NT2/D1 (cell line): ENCODE measurements at places on chromosomes 11 and 22.

DNA sequence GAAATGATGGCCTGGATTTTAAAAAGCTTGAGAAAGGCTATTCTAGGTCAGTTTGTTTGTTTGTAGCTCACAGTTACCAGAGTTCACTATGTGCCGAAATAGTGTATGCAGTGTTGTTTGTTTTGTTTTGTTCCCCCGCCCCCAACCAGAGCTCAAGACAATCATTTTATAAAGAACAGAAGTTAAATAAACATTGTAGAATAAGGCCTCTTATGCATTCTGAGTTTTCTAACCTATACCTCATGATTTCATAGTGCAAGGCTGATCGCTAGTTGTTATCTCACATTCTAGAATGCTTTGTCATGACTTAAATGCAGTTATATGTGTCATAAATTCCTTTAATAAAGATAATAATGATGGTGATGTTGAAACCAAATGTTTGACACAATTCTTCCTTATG is 7.8 kb downstream of the KCNA4 start:
- DNase-seq = no peak

DNA sequence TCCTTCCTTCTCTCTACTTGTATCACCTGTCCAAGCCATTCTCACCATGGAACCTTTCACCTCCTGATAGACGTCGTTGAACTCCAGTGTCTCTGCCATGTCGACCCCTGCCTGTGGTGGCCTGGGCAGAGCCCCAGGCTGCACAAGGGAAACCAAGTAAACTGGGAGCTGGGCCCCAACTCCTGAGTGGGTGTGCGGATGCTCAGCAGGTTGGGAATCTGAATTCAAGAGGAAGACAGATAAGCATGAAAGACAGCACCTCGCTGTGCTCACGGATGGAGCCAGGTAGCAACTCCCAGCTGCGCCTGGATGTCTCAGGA is 709 bp downstream of the SSRP1 start:
- DNase-seq = no peak

GRCh38 chr11:122814401-122814800 is 23.9 kb upstream of the CRTAM start:
- DNase-seq = no peak

DNA sequence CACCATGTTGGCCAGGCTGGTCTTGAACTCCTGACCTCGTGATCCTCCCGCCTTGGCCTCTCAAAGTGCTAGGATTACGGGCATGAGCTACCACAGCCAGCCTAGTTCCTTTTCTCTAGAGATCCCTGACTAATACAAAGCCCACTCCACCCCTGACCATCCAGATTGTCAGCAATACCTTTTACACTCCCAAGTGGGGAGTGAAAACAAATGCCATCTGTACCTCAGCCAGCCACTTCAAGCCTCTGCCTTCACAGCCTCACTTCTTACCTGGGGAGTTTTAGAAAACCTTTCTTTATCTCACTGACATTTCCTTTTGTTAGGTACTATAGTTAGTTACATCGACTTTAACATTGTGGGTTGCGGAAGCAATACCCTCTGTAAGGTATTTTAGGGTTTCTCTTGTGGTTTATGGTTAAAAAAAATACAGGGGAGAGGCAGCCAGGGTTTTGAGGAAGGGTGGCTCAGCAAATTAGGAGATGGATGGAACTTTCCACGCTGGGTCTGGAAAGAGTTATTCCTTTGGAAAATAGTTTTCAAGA is 8.9 kb downstream of the TOM1 start:
- no peak for DNase-seq

- no peak for DNase-seq
Measured at GRCh38 chr22:45992737-45993136, 15.8 kb upstream of the WNT7B start.

DNA sequence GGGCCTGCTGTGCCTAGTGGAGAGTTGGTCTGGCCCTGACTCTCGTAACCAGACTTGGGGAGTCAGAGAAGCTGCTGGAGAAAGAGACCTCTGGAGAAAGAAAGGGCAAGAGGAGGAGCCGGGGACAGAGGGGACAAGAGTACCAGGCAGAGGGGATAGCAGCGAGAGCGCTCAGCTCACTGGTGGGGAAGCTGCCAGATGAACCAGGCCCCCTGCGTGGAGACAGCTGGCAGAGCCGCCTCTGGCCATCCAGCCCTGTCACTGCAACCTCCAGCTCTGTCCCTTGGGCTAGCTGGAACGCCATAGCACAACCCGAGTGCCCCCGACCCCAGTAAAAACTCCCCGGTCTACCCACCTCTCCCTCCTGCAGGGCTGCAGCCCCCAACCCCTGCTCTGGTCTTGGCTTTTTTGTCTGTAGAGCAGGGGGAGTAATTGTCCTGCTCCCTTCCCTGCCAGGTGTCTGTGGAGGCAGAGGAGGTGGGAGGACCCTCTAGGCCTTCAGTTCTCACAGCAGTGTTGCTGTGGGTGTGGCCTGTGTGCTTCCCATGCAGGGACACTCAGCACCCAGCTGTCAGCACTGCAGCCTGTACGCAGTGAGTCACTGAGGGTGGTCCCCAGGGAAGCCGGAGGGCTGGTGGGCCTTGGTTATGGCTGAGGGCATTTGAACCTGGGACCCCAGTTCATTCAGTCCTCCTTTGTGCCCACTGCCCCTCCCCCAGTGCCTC is 4.8 kb upstream of the SUN2 start:
- DNase-seq = no peak

GRCh38 chr11:130726234-130727037 is 189.8 kb downstream of the SNX19 start:
- DNase-seq = no peak

DNA sequence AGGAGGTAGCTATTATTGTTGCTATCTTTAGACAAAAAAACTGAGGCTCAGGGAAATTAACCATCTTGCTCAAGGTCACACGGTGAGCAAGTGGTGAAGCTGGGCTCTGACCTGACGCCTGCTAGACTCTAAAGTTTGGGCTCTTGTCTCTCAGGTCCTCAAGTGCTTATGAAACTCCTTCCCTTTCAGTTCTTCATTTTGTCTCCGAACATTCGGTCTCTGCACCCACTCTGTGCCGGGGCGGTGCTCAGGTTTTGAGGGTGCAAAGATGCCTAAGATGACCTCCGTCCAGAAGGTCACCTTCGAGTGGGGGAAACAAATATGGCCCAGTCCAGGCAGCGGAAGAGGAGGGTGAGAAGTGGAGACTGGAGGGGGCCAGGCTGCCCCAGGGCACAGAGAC is 16.0 kb downstream of the OVOL1 start:
- no peak for DNase-seq

DNA sequence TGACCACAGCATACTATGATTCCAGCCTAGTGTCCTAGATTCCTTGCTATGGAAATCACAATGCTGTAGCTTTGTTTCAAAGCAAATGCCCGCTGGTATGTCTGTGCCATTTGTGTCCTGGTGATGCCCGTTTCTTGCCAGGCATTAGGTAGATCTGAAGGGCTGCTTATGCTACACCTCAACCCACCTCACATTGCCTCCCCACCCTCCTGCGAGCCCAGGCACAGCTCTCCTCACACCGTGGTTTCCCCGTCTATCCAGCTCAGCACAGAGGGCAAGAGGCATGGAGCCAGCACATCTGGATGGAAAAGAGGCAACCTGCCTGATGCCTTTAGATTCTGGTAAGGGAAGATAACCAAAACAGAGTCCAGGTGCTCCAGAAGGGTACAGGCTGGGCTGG is 307.4 kb upstream of the B3GAT1 start:
- no peak for DNase-seq

DNA sequence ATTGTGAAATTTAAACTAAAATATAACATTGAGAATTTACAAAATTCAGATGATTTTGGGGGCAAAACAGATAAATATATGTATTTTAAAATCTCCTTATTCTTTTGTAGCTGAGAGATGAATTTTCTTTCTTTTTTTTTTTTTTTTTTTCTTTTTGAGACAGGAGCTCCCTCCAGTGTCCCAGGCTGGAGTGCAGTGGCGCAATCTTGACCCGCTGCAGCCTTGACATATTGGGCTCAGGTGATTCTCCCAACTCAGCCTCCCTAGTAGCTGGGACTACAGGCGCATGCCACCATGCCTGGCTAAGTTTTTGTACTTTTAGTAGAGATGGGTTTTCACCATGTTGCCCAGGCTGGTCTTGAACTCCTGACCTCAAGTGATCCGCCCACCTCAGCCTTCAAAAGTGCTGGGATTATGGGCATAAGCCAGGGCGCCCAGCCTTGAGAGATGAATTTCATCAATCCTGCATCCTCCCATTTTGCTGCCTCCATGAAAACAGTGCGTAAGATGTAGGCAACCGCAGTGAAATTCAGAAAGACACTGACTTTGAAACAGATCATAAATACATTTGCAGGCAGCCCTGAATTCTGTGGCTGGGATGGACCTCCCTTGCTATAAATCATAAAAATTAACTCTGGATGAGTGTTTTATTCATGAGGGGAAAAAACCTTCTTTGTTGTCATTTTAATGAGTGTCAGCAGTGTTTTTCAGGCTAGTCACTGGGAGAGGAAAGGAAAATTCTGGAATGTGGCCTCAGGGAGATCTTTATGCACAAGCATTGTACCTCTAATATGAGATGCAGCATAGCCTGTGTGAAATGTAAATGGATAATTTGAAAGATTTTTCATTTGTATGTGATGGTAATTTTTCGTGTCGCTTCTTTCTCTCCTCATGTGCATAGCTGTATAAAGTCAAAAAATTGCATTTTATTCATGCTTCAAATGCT is 14.4 kb downstream of the ELMOD1 start:
- DNase-seq = no peak

GRCh38 chr22:21054714-21055563 is 9.2 kb downstream of the LRRC74B start:
- DNase-seq = no peak

- DNase-seq = no peak
Measured at GRCh38 chr11:117769533-117769932, 27.5 kb downstream of the DSCAML1 start.

DNA sequence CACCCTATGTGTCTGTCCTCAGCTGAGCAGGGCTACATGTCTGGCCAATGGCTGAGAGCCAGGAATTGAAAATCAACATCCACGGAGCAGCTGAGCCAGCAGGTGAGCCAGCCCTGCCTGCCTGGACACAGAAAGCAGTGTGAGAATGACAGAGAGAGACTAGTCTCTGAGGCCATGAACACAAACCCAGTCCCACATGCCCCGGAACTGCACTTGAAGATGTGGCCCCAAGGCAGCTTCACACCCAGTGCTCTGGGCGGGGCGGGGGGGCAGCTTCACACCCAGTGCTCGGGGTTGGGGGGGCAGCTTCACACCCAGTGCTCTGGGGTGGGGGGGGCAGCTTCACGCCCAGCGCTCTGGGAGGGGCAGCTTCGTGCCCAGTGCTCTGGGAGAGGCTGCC is 37.6 kb downstream of the TRMU start:
- DNase-seq = no peak

DNA sequence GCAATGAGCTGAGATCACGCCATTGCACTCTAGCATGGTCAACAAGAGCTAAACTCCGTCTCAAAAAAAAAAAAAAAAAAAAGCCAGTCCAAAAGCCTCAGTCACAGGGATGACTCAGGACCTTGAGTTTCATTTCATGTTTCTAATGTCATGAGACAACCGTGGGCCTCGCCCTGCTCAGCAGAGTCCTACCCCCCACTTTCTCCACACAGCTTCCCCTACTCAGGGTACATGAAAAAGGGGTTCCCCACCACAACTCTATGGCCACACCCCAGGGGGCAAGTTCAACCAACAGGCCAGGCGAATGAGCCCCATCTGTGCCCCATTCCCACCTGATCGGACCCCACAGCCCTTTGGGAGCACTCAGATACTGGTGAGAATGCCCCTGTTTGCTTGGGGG is 24.3 kb upstream of the ADA2 start:
- no peak for DNase-seq

DNA sequence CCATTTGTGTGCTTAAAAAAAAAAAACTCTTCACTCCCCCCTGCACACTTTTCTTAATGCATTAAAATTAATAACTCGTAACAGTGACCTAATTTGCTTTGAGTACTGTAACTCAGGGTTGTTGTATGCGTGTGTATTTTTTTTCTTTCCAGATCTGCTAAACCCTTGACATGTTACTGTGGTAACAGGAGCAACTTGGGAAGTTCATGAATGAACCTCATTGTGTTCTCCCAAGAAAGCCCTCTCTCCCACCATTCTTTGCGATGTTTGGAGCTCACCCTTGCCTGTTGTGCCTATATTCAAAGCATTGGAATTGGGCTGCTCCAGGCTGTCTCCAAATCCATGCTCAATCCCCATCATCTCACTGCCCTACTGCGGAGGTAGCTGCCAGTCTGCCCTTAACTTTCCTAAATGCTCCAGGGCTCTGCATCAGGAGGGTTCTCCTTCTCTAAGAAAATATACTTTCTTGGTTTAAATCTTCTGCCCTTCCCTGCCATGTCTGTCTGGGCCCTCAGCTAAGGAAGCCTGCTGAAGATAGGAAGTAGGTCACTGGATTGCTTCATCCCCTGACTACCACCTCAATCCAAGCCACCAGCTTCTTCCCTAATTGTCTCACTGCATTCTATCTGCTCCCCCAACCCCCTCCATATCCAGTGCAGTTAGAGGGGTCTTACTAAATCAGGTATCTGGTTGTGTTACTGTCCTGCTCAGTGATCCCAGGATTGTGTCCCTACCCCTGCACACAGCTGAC is 70.3 kb downstream of the KIRREL3 start:
- DNase-seq = no peak

GRCh38 chr11:121070951-121071845 is 29.8 kb upstream of the TECTA start:
- DNase-seq = no peak

DNA sequence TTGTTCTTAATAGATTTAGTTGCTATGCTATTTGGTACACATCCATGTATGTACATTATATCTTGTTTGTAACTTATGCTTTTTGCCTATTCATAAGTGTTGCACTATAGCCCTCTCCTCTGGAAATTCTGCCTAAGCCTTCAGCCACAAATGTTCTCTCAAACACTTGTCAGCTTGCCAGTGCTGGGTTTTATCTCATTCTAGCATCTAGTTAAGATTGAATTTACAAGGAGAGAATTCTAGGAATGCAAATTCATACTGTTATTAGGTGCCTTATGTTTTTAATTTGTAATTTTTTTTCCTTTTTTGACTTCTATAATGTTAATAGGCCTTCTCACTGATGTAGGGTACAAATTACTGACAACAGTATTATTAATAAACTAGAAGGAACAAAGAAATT is 14.6 kb upstream of the CTSC start:
- no peak for DNase-seq

GRCh38 chr11:33558097-33558496 is 142.5 kb downstream of the C11orf91 start:
- DNase-seq = no peak

DNA sequence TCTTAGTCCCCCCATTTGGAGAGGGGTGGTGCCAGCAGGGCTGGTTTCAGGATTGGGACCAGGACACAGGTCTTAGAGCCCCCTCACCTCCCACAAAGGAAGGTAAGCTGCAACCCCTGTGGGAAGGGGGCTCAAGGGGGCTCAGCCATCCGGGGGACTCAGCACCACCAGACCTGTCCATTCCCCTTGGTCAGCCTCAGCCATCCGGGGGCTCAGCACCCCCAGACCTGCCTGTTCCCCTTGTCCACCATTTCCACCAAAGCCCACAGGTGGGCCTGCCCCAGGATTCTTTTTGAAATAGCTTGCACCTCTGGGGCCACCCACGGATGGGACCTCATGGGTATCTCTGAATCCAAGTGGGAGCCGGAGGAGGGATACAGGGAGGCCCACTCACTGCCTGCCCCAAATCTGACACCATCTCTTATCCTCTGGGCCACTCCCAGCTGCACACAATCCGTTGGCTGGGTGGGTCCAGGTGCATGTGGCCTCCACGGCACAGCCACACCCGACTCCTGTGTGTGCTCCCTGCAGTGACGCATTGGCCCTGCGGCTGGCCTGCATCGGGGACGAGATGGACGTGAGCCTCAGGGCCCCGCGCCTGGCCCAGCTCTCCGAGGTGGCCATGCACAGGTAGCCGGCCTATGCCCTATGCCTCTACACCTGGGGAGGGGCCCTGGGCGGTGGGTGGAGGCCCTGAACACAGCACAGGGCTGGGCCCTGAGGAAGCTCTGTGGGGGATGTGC is 15.9 kb downstream of the MCAT start:
- no peak for DNase-seq
